ENCODE measurements at places on chromosomes 2 and 18. TPM values are rescaled to one million over a fixed set of nuclear protein-coding genes. Genes with fewer than 3 reads are reported as not detected.
A peak's percentile ranks its signal among the peaks of the same experiment; 100 is the strongest.

GRCh38 chr2:109348190-109348589 is 219.2 kb downstream of the SH3RF3 start:
- DNase-seq: no peak

GRCh38 chr2:189188115-189188805 is 8.7 kb upstream of the COL5A2 start:
- no peak for DNase-seq

- DNase-seq: no peak
These were observed 652.7 kb upstream of the FANCL start for GRCh38 chr2:58893656-58894351.

GRCh38 chr2:130381619-130382018 is 25.8 kb downstream of the PTPN18 start:
- no peak for DNase-seq

DNA sequence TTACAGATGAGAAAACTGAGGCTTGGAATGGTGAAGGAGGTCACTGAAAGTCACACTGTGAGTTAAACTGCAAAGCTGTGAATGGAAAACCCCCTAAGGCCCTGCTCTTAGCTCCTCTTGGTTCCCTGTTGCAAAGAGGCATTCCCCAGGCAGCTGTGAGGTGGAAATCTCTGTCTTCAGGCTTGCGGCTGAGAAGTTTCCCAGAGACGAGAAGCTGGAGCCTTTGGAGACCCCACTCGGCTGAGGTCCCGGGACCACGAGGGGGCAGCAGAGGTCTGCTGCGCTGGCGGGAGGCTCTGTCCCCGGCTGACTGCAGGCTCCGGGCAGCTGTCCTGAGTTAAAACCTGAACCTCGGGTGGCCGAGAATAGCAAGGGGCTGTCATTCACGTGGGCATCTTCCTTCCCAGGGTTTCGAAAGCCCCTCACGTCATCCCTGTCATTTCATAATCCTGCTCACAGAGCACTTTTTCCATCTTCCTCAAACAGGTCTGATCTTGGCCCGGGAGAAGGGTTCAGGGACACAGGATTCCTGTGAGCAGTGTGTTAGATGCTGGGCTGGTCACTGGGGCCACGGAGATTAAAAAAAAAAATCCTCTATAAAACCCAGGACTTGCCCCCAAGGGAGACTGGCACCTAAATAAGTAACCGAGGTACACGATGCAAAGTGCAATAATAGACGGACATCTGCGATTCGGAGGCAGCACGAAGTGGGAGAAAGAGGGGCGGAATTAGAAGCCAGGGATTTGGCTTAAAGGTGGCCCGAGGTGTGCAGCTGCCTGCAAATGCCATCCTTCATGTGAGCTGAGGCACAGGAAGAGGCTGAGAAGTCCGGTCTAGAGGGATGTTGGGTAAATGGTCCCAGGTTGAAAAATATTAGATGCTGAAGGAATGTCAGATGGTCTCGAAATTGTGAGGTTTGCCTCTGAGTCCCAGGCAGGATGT is 24.6 kb upstream of the ATOH8 start:
- peak; percentile 95 for DNase-seq

GRCh38 chr2:100781523-100782379 is 38.2 kb upstream of the NPAS2 start:
- DNase-seq: no peak

- peak; percentile 8 for DNase-seq
These were observed 118.1 kb downstream of the KLHL29 start for GRCh38 chr2:23503097-23503496.

- DNase-seq: no peak
These were observed 38.9 kb upstream of the FBXO11 start for GRCh38 chr2:47945046-47945781.

DNA sequence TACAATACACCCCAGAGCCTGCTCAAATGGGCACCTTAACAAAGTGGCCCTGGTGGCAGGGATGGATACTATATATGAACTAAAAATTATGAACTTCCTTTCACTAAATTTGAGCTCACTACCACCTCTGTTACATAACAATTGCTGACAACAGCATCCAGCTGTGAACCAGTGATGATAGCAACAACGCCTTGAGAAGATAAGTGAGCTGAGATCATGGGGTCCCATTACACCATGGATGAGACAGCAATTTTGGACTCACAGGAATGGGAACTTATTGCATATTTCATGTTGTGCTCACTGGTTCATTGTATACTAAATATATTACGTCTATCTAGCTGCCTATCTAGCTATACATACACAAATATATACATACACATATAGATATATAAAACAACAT is 16.9 kb upstream of the ALMS1 start:
- DNase-seq: no peak

- DNase-seq: no peak
These were observed 9.0 kb downstream of the METTL21A start for GRCh38 chr2:207616185-207616584.

DNA sequence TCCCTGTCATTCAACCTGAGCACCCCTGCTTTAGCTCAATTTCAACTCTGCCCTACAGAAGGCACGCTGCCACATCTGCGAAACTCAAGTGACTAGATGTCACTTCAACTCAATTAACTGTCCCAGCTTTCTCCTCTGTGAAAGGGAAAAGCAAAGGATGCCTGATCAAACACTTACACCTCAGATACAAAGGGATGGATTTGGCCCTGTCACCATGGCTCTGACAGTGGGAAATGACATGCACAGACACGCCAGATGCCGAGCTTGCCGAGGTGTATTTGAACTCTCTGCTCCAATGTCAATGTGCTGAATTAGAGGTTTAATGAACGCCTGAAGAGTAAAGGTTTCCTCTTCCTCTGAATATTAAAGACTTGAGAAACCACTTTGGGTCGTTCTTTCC is 481.1 kb downstream of the CBLN2 start:
- DNase-seq: no peak

DNA sequence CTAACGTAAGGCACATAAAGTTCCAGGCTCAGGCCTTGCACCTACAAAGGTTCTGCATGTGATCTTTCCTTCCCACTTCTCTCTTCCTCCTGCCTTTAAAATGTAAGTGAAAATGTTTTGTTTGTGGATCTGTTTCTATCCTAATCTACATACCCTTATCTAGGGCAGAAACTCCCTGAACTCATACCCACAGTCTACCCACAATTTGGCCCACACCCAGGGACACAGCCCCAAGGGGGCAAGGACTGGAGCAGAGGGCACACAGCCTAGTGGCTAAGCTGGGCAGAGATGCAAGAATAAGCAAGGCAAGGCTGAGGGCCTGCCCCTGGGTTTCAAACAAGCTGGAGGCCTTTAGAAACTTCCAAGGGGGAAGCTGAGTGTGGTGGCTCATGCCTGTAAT is 71.0 kb downstream of the HS1BP3 start:
- DNase-seq: peak; percentile 39

The PKDCC gene
- polyA plus RNA-seq: 35.8 TPM

The ANTXR1 gene
- polyA plus RNA-seq: 2.5 TPM

The PARD3B gene
- 2.8 TPM for polyA plus RNA-seq

The HOXD1 gene
- polyA plus RNA-seq: 0.28 TPM

The KCTD1 gene
- polyA plus RNA-seq: 6.4 TPM

The PIGN gene
- 7.0 TPM for polyA plus RNA-seq

The UGT1A4 gene
- not detected for polyA plus RNA-seq

Measured in pancreas (tissue), 10 donors.